ENCODE measurements at places on chromosomes 12 and 14. TPM values are rescaled to one million over a fixed set of nuclear protein-coding genes. Genes with fewer than 3 reads are reported as not detected.

Gene C14orf39
- total RNA-seq: not detected

Gene RNF212B
- not detected for total RNA-seq

Gene OTOGL
- not detected for total RNA-seq

Gene AKAP6
- 0.80 TPM for total RNA-seq

Gene KRT86
- total RNA-seq: 2.0 TPM

Gene ORAI1
- 74.1 TPM for total RNA-seq

Gene MYO1H
- not detected for total RNA-seq

Gene KCNJ8
- not detected for total RNA-seq

Gene BICDL1
- 29.3 TPM for total RNA-seq

Gene CACNA2D4
- 26.5 TPM for total RNA-seq

Gene GLIPR1L1
- total RNA-seq: not detected

Gene SLC25A47
- total RNA-seq: not detected

Gene RNASE7
- not detected for total RNA-seq

Gene SLCO1B1
- not detected for total RNA-seq

Gene CLECL1
- total RNA-seq: 0.64 TPM
